Epithelial cell of alveolus of lung (primary cell): ENCODE measurements at places on chromosomes 3 and 15. TPM values are rescaled to one million over a fixed set of nuclear protein-coding genes. Genes with fewer than 3 reads are reported as not detected.

The GNAT1 gene
- total RNA-seq = not detected in 2 replicates

The SEMA3B gene
- 3.1 and 26.3 TPM in 2 replicates for total RNA-seq

The PPP1R2 gene
- 35.1 and 35.7 TPM in 2 replicates for total RNA-seq

The NRG4 gene
- 0.13 and 0.16 TPM in 2 replicates for total RNA-seq

The CCR3 gene
- total RNA-seq = not detected in 2 replicates

The MANF gene
- total RNA-seq = 100 and 187 TPM in 2 replicates

The CYB561D2 gene
- 29.9 and 33.4 TPM in 2 replicates for total RNA-seq

The ELL3 gene
- total RNA-seq = 3.2 and 3.7 TPM in 2 replicates
